ENCODE measurements at places on chromosomes 4 and X.

DNA sequence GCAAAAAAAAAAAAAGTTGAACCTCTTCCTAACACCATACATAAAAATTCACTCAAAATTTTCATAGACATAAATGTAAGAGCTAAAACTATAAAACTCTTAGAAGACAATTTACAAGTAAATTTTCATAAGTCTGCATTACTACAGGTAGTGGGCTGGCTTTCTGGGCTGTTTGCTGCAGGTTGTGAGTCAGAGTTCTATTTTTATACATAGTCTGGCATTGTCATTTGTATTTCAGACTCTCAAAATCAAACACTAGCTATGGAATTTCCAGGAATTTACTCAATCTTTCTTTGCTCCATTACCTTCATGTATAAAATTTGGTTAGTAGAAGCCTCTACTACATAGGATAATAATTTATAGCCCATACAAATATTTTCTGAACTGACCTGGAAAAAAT is 227.2 kb downstream of the COX18 start:
- DNase-seq: peak; percentile 70

- DNase-seq: no peak
These were observed 40.9 kb upstream of the XK start for GRCh38 chrX:37644381-37645305.

DNA sequence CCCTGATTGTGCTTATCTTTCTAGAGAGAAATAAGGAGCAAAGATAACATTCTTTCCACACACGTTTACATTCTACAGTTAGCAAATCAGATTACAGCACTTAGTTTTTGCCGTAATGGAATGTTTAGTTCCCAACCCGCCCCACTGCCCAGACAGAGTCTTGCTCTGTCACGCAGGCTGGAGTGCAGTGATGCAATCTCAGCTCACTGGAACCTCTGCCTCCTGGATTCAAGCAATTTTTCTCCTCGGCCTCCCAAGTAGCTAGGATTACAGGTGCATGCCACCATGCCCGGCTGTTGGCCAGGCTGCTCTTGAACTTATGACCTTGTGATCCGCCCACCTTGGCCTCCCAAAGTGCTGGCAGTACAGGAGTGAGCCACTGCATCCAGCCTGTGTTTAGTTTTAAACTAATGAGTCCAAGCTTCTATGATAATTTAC is 8.4 kb upstream of the PRPS1 start:
- no peak for DNase-seq

- no peak for DNase-seq
These were observed 38.7 kb upstream of the GYPA start for GRCh38 chr4:144179152-144179739.

GRCh38 chr4:187171706-187172339 is 448.2 kb upstream of the FAT1 start:
- peak; percentile 11 for DNase-seq

Measured in renal cortical epithelial cell (primary cell).